ENCODE measurements at places on chromosomes 2 and 18.

- no peak for DNase-seq
Observed at GRCh38 chr18:22543769-22544168, 126.1 kb upstream of the CTAGE1 start.

GRCh38 chr2:100857915-100858314 lies 38.0 kb downstream of the NPAS2 start:
- DNase-seq, result no peak

DNA sequence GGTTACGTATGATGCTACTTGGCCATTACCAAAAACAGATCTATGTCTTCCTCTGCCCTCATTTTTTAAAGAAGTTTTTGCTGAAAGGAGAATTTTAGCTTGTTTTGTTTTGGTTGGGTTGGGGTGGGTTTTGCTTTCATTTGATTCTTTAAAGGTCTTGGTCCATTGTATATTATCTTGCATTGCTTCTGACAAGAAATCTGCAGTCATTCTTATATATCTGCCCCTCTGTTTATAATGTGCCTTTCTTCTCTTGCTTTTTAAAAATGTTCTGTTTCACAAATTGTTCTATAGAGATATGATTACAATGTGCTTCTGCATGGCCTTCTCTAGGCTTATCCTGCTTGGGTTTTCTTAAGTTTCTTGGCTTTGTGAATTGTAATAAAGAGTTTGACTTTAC lies 660.6 kb downstream of the RNF144A start:
- DNase-seq, result no peak

GRCh38 chr18:78709261-78709809 lies 270.3 kb upstream of the SALL3 start:
- no peak for DNase-seq

DNA sequence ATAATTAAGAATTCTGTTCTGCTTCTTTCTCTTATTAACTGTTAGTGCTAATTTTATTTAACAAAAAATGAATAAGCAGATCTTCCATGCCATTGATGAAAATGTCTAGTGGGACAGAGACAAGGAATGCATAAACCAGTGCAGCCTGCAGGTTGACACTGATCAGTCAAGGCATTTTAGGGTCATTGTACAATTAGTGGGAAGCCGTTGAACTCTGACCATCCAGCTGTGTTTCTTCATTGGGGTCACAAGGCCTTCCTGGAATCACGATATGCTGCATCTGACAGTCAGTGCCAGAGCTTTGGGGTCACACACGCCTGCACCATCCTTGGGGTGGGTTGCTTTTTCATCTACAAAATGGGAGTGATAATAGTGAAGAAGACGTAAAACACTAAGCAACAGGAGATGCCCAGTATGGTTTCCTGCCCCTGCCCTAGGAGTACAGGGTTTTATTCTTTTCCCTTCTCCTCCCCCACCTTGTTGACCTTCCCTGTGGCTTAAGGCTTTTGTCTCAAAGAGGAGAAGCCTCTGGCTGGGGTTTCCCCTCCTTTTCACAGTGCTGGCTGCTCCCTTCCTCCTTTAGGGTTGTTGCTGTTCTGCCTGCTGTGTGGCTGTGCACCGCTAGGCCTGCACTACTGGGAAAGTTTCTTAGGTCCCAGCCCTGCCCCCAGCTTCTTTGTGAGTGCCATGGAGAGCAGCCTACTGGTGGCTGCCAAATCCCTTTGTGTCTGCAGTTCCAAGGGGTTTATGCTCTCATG lies 245.6 kb downstream of the TPGS2 start:
- no peak for DNase-seq

DNA sequence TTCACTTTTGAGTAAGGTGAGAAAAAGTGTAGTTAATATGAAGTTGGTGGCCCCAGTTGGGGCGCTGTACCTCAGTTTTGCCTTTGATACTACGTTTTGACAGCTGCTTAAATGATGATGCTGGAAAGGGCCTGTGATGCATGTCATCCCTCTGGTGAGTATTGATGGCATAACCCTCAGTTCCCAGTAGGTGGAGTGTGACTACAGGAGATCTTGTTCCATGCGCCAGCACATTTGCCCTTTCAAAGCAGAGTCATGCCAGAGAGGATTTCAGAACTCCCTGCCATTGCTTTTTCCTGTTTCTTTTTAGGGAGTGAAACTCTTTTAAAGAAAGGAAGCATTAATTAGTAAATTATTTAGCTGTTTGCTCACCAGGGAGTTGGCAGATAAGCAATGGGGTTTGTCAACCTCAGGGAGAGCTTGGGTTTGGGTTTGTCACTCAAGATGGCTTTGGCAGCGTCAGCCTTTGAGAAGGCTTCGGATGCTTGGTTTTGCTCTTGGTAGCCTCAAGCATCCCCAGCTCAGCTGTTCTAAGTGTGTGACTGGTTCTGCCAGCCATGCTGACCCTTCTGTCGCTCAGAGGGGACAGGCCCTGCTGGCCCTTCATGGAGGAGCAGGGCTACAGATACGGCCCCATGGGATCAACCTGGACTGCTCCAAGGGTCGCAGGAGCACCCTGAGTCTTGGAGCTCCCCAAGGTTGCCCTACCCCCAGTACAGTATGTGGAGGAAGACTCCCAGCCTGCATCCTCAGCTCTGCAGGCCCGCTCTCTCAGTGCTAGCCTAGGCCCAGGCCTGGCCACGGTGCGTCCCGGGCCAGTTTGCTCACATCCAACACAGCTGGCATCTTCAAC lies 29.1 kb downstream of the ARMC9 start:
- peak; percentile 68 for DNase-seq

DNA sequence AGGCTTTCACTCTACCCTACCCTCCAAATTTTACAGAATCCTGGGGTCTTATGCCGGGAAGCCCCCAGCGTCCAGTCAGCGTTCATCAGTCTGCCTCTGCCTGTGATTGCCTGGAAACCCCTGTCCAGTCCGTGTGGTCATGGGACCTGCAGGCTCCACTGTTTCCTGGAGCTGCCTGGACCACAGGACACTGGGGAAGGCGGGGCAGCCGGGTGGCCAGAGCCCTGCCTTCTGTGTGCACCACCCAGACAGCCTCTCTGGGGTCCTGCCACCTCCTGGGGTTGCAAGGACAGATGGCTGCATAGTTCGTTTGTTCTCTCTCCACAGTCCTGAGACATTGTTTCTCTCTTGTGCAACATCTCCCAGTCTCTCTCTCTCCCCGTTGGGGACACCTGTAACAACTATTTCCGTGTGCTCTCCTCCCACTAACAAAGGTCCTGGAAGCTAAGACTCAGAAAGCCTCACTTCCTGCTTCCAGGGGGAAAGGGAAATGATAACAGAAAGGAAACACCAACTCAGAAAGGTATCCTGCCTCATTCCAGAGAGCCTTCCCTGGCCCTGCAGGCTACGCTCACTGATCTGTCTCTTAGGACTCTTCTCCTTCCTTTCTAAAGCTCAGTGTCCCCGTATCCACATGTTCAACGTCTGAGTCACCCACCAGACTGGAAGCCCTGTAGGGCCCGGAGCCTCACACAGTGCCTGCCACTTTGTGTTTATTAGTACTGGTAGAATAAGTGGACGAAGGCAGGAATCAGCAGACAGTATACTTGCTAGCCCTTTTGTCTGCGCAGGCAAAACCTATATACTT lies 192.8 kb upstream of the RAB12 start:
- peak; percentile 46 for DNase-seq

GRCh38 chr2:224584785-224585210 lies 365 bp downstream of the CUL3 start:
- DNase-seq, result peak; percentile 34

DNA sequence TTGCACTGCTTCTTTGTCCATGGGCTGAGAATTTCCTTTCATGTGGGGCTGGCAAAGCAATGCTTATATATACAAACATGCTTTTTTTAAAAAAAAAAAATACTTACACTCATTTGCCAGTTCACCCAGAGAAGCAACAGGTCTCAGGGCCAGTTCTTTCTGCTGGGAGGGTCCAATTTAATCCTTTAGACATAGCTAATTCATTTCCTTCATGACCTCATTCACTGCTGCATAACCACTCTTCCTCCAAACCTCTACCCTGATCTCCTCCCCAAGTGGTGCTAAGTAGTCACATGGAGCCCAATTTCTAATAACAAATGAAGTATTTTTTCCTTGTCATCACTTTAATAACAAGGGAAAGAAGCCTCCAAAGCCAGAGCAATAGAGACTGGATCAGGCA lies 17.1 kb upstream of the TMEM178A start:
- no peak for DNase-seq

GRCh38 chr2:231680992-231681852 lies 27.1 kb upstream of the PTMA start:
- peak; percentile 98 for DNase-seq

DNA sequence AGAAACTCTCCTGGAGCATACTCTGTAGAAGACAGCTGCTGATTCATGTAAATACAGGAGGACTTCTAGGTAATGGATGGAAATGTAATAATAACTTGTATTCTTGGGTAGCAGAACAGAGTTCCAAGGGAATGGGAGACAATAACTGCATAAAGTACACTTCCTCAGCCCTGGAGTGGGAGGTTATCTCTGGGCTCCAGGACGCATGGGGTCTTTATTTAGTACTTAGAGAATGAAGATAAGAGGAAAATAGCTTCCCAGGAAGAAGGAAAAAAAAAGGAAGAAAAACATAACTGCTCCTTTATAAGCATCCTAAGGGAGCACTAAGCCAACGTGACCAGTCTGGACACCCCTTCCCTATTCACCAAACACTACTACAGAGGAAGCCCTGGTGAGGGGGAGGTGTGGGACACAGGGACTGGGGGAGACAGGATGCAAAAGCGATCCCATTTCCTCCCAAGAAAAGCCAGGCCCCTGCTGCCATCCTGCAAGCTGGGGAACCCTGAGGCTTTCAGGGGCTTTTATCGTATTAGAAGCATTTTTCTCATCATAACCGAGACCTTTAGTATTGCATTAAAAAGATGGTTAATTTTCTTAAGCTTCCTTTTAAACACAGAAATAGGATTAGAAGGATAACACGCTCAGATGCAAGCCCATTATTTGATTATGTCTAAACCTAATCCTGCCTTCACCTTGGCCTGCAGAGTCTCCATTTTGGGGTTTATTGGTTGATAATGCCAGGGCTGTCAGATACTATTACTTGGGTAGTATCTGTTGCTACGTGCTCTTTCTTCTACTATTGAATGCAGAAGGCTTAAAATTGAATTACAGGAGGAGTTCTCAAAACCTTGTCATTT lies 78.5 kb downstream of the KLF7 start:
- DNase-seq, result no peak

DNA sequence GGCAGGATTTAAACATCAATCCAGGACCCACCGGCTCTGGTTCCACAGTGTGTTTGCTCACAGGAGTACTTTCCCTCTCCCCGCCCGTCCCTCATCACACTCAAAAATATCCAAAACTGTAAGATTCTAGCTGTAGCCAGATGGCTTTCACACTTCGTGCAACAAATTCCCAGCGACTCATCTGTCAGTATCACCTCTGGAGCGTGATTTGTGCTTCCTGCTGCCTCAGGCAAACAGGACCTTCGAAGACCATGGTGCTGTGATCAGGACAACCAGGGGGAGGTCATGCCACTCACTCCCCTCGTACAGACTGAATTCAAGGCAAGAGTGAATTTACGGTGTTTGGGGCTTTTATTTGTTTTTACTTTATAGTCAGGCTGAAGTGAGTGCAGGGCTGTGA lies 154.5 kb upstream of the PID1 start:
- DNase-seq, result no peak

GRCh38 chr2:7438855-7439254 lies 521.6 kb downstream of the RNF144A start:
- DNase-seq, result no peak

DNA sequence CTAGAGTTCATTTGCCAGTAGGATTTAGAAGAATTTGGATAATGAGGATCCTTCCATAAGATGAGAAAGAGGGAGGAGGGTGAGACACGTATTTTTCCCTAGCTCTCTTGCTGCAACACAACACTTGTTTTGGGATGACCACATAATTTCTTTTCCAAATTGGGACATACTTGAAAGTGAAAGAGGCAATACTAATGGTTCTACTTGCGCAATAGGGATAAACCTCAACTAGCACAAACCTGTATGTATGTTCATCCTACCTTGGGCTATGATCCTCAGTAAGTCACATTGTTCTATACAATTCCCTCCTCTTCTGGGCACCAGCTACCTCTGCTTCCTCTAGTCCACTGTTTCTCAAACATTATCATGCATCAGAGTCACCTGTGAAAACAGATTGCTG lies 1208.8 kb upstream of the LRRTM1 start:
- no peak for DNase-seq

DNA sequence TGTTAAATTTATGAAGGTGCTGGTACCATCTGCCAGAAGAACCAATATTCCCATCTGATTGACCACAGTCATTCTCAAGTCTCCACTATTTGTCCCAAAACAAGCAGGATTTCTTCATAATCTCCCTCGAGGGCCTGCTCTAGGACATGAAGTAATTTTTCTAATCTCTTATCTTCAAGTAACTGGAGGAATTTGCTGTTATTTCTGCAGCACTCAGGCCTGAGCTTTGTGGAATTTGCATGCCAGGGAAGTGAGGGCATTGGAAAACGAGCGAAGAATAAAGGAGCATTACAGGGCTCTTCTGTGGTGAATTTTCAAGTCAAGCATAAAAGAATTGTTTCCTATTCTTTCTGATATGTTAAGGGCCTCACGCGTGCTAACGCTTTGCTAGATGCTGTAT lies 161.2 kb upstream of the EPAS1 start:
- DNase-seq, result no peak

GRCh38 chr2:105361102-105361889 lies 24.0 kb downstream of the C2orf49 start:
- DNase-seq, result no peak

GRCh38 chr2:232882505-232883115 lies 12.5 kb downstream of the SNORC start:
- DNase-seq, result peak; percentile 17

GRCh38 chr2:172462849-172463381 lies 35.5 kb downstream of the ITGA6 start:
- no peak for DNase-seq

DNA sequence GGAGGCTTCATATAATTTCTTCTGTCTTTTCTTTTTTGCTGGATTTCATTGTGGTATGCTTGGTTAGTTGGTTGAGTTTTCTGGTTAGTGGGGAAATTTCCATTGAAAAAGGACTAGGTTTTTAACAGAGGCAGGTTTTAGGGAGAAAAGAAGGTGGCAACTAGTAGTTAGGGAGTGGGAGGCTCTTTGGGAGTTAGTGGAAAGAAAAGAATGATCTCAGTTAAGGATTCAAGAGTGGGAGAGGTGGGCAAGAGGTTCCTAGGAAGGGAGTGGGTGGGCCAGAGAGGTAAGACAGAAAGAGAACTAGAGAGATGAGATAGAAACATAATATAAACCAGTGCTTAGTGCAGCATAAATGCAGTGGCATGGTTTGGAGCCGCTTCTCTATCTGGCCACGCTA lies 96.9 kb downstream of the SPTBN1 start:
- no peak for DNase-seq

DNA sequence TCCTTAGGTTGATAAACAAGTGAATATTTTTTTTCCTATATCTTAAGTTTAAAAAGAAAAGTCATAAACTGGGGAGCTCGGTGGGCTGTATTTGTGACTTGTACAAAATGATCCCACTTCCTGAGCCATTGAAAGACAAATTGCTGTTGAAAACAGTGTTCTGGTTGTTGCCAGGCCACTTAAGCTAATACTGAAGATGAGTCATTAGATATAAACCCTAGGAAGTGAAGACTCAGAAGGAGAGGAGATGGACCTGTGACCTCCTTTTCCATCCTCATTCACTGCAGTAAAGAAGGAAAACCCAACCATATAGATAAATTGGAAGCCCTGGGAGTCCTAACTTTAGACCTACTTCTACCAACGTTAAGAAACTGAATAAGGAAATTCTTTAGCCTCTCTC lies 46.2 kb upstream of the SERPINE2 start:
- no peak for DNase-seq

- no peak for DNase-seq
Observed at GRCh38 chr2:98772536-98772935, 41.6 kb upstream of the MGAT4A start.
